ENCODE measurements at places on chromosomes 5 and 9. TPM values are rescaled to one million over a fixed set of nuclear protein-coding genes. Genes with fewer than 3 reads are reported as not detected.

Gene NDUFS6
- polyA plus RNA-seq, result 34.1 TPM

Gene KCNMB1
- polyA plus RNA-seq, result 0.04 TPM

Gene LIX1
- polyA plus RNA-seq, result not detected

Gene FGF1
- polyA plus RNA-seq, result 19.2 TPM

Gene CDX1
- polyA plus RNA-seq, result 0.39 TPM

Gene SLC36A2
- not detected for polyA plus RNA-seq

Gene THBS4
- 0.23 TPM for polyA plus RNA-seq

Gene GFRA3
- not detected for polyA plus RNA-seq

Gene GPR107
- 32.5 TPM for polyA plus RNA-seq

Data from BJ (cell line).